ENCODE measurements at places on chromosomes 7 and 10.

GRCh38 chr7:143042790-143043271 is 9.3 kb upstream of the OR6V1 start:
- DNase-seq = no peak

DNA sequence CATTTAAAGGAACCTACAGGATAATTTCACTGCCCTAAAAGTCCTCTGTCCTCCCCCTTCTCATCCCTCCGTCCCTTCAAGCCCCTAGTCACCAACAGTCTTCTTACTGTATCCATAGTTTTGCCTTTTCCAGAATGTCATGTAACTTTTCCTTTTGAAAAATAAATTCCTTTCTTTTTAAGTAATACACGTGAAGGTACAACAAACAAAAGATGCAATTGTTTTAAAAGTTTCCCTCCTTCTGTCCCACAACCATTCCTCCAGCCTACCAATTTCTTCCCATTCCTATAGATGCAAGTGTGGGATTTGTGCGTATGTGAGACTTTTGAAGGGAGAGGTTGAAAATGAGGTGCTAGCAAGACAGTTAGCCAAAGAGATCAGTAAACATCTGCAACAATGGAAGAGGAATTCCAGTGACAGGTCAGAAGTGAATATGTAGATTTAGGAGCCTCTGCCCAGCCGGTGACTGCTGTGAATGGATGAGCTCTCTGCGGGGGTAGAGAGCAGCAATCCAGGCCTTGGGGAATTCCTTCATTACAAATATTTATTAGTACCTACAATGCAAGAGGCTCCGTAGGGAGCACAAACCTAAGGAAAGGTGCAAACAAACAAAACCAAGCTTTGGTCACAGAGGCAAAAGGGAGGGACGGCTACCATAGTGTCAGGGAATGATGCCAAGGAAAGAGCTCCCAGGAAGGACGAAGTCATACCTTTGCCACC is 243.6 kb downstream of the SKIDA1 start:
- DNase-seq = no peak

- DNase-seq = no peak
Observed at GRCh38 chr10:6553937-6554336, 26.1 kb downstream of the PRKCQ start.

DNA sequence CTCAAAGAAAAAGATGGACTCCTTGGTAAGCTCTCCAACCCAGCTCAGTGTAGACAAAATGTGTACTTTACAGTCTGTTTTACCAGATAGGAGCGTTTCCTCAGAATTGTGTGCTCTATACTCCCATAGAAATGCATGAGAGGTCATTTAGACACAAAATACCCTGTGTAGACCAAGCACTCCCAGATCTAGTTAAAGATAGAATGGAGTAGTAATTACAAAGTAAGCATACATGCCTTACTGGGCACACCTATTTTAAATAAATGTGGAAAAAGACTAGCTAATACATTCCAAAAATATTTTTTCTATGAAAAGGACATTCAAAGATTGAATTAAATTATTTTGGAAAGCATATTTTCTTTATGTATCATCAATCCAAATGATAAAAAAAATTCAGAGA is 271.9 kb upstream of the DGKB start:
- no peak for DNase-seq

DNA sequence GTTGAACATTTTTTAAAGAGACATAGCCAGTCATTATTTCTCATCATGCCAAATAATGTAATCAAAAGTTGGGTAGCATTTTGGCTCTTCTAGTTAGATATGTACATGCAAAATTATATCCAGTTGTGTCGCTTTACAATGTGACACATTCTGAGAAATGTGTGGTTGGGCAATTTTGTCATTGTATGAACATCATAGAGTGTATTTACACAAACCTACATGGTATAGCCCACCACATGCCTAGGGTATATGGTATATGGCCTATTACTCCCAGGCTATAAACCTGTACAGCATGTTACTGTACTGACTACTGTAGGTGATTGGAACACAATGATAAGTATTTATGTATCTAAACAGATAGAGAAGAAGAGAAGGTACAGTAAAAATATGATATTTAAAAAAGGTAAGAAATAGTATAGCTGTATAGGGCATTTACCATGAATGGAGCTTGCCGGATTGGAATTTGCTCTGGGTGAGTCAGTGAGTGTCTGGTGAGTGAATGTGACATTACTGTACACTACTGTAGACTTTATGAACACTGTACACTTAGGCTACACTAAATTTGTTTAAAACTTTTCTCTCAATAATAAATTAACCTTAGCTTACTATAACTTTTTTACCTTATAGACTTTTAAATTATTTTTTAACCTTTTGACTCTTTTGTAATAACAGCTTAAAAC is 16.5 kb downstream of the ZNF365 start:
- no peak for DNase-seq

DNA sequence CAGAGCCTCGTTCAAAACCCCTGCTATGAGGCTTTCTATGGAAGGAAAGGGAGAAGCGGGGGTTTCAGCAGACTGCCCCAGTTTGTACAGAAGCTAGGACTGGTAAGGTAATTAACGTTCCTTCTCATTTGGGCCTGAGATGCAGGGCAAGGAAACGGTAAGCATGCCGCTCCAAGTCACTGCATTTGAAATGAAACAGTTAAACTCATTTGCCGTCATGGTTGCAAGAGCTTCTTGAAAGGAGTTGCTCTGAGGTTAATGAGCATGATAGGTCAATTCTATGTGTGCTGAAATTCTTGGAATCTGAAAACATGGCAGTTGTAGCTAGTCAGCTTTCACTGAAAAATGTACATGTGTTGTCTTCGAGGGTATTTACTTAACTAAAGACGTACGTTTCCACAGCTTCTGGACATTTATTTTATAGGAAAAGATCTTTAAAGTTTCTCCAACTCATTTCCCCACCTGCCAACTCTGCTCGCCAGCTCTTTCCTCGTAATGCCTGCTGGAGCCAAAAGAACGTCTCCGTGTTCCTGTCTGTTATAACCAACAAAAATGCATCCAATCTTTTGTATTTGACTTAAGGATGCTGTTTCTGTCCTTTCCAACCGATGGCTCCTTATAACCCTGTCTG is 73.3 kb downstream of the ADAM12 start:
- DNase-seq = no peak

DNA sequence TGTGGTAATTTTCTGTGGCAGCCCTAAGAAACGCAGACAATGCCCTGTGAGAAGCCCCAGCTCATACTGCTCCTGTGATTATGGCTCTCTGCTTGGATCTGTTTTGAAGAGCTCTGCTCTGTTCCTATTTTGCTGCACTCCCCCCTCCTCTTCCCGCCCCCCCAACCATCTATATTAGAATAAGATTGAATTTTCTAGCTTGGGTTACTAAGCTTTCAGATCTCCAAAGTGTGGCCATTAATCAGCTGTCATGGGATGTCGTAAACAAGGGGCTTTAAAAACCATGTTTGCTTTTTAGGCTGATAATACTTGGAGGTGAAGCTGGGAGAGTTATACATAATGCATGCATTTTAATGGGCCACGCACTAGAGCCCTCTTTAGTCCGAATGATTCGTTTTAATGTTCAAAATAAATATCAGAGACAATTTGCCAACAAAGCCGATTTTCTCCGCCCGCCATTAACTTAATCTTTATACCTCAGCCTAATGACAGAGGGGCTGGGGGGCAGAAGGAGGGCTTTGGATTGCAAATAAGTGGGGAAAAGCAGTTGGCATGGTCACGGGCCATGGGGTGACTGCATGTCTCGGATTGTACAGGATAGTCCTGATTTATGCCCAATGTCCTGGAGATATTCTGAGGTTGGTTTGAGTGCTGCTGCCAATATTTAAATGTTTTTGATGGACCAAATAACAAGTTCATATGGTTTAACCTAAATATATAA is 165.5 kb downstream of the RPS24 start:
- no peak for DNase-seq

- DNase-seq = no peak
Observed at GRCh38 chr7:47751043-47751442, 169.1 kb upstream of the TNS3 start.

GRCh38 chr7:1263391-1263951 is 30.8 kb downstream of the UNCX start:
- no peak for DNase-seq

DNA sequence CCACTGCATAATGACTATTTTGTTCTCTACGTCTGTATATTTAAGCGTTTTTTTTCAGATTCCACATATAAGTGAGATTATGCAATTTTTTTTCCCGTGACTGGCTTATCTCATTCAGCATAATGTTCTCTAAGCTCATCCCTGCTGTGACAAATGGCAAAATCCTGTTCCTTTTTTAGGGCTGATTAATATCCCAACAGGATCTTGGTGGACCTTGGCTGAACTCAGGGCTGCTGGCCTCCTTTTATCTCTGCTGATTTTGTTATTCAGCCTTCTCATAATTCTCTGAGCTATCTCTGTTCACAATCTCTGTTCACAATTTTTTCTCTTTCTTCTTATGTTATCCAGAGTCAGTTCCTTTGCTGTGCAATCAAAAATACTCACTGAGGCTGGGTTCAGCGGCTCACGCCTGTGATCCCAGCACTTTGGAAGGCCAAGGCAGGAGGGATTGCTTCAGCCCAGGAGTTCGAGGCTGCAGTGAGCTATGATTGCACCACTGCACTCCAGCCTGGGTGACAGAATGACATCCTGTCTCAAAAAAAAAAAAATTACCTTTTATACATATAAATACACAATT is 1035.9 kb upstream of the AUTS2 start:
- no peak for DNase-seq

GRCh38 chr7:90262438-90262837 is 17.5 kb downstream of the CFAP69 start:
- peak; percentile 11 for DNase-seq

DNA sequence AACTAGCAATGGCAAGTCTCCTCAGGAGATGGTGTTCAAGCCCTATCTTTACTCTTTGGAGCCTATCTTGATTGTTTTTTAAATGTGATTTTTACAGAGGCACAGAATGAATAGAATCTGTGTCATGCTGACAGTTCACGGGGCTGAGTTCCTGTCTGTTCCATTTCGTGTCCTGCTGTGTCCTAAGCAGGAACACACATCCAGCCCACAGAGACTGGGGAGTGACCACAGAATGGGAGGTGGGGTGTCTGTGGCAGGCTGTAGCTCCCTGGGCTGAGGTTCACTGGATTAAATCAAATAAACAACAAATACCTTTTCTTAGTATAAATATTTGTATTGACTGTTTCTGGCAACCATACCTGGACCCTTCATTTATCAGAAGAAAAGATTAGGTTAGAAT is 73.4 kb upstream of the CARD11 start:
- no peak for DNase-seq

- DNase-seq = no peak
Observed at GRCh38 chr7:139585042-139585441, 61.6 kb downstream of the CLEC2L start.

DNA sequence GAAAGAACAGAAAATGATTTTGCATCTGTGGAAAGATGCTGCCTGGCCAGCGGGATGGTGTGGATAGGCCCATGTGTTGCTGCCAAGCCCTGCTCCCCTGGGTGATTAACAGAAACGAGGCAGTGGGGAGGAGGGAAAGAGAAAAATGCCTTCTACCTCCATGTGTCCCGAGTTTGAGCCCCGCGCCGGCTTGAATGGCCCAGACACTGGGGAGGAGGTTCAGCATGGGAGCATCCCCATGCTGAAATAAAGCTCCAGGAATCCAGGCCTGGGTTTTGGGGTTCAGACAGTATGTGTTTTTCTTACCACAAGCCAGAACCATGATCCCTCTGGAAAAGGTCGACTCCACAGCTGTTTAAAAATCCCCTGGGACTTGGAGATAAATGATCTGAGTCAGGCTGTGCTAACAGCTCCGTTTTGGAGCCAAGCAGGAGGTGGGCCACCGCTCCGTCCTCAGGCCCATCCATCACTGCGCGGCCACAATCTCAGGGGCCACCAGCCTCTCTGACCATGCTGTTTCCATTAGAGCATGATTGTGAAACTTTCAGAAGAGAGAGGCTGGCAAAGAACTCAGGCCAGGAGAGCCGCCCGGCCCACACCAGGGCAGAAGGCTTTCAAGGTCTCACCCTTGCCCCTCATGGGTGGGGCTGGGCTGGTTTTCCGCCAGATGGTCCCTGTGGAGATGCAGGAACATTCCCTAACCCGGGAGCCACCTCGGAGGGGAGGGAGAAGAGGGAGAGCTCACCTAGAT is 299.7 kb downstream of the ZEB1 start:
- DNase-seq = no peak

GRCh38 chr10:110764378-110764777 is 107.3 kb upstream of the PDCD4 start:
- DNase-seq = no peak

DNA sequence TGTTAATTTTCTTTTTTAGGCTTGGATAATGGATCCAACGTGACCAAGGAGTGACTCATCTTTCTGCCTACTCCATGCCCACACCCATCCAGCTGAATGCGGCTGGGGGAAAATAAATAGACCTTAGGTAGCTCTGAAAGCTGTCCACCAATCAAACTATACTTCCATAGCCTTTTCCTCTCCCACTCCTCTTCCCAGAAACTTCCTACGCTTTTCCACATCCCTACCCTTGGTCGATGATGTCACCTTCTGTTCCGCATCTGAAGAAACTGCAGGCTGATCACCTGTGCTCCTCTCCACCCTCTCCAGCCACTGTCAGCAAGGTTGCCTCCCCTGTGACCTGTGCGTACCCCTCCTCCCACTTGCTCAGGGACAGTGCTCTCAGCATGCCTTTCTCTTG is 359.8 kb upstream of the KLF6 start:
- no peak for DNase-seq

GRCh38 chr7:19296617-19297016 is 151.4 kb upstream of the FERD3L start:
- DNase-seq = no peak

DNA sequence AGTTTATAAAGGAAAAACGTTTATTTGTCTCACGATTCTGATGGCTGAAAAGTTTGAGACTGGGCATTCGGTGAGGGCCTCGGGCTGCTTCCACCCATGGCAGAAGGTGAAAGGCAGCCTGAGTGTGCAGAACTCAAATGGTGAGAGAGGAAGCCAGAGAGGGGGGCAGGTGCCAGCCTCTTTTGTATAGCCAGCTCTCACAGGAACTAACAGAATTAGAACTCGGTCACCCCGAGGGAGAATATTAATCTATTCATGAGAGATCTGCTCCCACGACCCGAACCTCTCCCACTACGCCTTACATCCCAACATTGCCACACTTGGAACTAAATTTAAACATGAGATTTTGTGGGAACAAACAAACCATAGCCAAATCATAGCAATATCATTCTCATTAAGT is 112.6 kb downstream of the ZPBP start:
- DNase-seq = no peak

DNA sequence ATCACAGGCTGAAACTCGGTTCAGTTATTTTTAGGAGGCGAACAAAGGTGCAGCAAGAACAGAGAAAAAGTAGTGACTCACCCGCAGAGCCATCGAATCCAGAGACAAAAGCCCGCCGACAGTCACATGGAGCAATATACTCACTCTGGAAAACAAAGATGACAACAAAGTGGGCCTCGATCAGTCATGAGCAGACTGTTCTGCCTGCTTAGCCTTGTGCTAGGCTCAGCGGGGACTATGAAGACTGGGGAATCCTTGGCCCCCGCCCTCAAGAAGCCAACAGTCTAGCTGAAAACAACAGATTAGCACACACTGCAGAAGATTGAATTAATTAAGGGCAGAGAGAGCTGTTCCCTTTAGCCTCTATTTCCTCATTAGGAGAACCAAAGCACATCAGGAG is 30.4 kb downstream of the XPNPEP1 start:
- no peak for DNase-seq

GRCh38 chr7:128431221-128431620 is 21.4 kb upstream of the IMPDH1 start:
- DNase-seq = no peak

Measured in CD4-positive, alpha-beta T cell treated with Interleukin-4 for 4 hours (primary cell).